ENCODE measurements at places on chromosomes 13 and 19.

GRCh38 chr19:38718747-38719543 lies 25.3 kb downstream of the CAPN12 start:
- no peak overlapping the region for H3K4me3 ChIP-seq
- H3K36me3 ChIP-seq = peaks cover 26% of the 10 kb centered on the region
- no peak overlapping the region for H3K27ac ChIP-seq
- no peaks in the 10 kb centered on the region for H3K4me1 ChIP-seq
- H3K27me3 ChIP-seq = no peaks in the 10 kb centered on the region

- H3K4me1 ChIP-seq = no peaks in the 10 kb centered on the region
- H3K4me3 ChIP-seq = no peak overlapping the region
- H3K36me3 ChIP-seq = no peaks in the 10 kb centered on the region
- no peaks in the 10 kb centered on the region for H3K27me3 ChIP-seq
Measured at GRCh38 chr13:60679928-60680694, 283.1 kb downstream of the TDRD3 start.

DNA sequence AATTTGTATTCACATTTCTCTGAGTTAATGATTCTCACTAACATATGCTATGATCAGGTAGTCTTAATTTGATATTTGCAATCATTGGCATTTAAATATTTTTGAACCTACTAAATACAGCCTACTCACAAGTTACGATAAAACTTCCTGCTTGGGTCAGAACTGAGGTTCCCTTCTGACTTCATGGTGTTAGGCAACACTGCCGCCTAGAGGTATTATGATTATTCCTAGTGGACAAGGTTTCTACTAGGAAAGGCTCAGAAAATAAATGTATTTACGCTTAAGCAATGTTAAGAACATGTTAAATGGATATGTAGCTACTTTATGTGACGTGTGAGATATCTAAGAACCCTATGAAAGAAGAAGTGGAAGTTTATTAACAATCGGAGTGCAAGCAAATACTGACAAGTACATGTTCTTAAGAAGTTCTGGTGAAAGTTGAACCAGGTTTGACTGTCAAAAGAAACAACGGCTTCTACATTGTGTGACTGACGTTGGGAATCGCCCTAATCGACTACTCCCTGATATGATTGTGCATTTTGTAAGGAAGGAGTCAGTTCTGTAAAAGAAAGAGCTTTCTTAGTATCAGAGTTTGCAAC lies 1395.8 kb downstream of the SLITRK5 start:
- no peaks in the 10 kb centered on the region for H3K36me3 ChIP-seq
- H3K27ac ChIP-seq = no peak overlapping the region
- peak; percentile 70 for DNase-seq
- no peak overlapping the region for H3K4me3 ChIP-seq
- H3K27me3 ChIP-seq = no peaks in the 10 kb centered on the region

DNA sequence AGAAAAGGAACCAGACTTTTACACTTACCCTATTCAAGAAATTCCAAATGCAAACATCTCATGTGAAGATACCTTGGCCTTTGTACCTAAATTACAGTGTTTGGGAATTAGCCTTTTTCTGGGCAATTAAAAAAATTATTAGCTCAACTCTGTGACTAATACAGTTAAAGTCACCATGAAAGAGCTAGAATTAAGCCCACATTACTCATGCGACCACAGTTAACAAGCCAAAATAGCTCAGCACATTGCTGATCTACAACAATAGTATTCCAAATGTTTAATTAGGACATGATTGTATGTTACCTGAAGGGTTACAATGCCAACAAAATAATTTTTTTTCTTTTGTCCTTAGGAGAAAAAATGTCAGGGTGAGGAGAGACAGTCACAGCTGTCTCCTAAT lies 263.6 kb upstream of the GPC6 start:
- no peaks in the 10 kb centered on the region for H3K27me3 ChIP-seq
- no peaks in the 10 kb centered on the region for H3K4me1 ChIP-seq
- H3K4me3 ChIP-seq = no peak overlapping the region
- H3K36me3 ChIP-seq = no peaks in the 10 kb centered on the region

DNA sequence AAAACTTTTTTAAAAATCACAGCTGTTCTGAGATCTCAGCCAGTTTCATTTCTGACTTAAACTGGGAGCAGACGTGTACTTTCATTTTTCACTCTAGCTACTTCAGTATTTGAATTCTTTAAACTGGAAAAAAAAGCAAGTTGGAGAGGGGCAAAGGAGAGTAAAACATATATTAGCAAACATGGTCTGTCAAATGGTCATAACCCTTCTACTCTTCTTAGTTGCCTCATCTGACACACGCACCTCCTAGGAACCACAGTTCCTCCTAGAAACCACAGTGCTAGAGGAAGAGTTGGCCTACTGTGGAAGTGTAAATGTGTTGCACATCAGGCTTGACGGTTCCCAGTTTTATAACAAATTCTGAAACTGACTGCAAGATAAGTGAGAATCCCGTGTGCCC lies 47.2 kb downstream of the TM9SF2 start:
- H3K4me3 ChIP-seq = no peak overlapping the region
- H3K27me3 ChIP-seq = no peaks in the 10 kb centered on the region
- peaks cover 3% of the 10 kb centered on the region for H3K36me3 ChIP-seq
- DNase-seq = no peak
- no peaks in the 10 kb centered on the region for H3K4me1 ChIP-seq
- H3K27ac ChIP-seq = no peak overlapping the region

DNA sequence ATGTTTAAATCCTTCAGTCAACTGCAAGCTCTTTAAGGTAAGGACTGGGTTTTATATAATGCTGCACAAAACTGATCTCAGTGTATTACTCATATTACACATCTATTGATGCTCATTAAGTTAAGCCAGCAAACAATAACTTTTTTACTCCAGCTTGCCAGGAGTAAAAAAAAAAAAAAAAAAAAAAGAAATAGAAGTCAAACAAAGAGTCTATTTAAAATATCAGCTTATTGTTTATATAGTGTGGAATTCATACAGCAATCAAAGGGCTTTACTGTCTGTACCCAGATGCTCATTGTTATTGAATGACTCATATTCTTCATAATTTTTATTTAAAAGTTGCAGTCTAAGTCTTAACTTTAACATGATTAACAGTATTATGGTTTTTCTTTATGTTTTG lies 21.8 kb upstream of the KBTBD7 start:
- no peak overlapping the region for H3K4me3 ChIP-seq
- H3K27me3 ChIP-seq = no peaks in the 10 kb centered on the region
- no peak overlapping the region for H3K27ac ChIP-seq
- H3K36me3 ChIP-seq = no peaks in the 10 kb centered on the region
- H3K4me1 ChIP-seq = no peaks in the 10 kb centered on the region

GRCh38 chr19:42290523-42291434 lies 11.2 kb upstream of the PRR19 start:
- peaks cover 8% of the 10 kb centered on the region for H3K36me3 ChIP-seq
- no peaks in the 10 kb centered on the region for H3K4me1 ChIP-seq
- H3K27ac ChIP-seq = no peak overlapping the region
- DNase-seq = no peak
- H3K4me3 ChIP-seq = no peak overlapping the region
- no peaks in the 10 kb centered on the region for H3K27me3 ChIP-seq

DNA sequence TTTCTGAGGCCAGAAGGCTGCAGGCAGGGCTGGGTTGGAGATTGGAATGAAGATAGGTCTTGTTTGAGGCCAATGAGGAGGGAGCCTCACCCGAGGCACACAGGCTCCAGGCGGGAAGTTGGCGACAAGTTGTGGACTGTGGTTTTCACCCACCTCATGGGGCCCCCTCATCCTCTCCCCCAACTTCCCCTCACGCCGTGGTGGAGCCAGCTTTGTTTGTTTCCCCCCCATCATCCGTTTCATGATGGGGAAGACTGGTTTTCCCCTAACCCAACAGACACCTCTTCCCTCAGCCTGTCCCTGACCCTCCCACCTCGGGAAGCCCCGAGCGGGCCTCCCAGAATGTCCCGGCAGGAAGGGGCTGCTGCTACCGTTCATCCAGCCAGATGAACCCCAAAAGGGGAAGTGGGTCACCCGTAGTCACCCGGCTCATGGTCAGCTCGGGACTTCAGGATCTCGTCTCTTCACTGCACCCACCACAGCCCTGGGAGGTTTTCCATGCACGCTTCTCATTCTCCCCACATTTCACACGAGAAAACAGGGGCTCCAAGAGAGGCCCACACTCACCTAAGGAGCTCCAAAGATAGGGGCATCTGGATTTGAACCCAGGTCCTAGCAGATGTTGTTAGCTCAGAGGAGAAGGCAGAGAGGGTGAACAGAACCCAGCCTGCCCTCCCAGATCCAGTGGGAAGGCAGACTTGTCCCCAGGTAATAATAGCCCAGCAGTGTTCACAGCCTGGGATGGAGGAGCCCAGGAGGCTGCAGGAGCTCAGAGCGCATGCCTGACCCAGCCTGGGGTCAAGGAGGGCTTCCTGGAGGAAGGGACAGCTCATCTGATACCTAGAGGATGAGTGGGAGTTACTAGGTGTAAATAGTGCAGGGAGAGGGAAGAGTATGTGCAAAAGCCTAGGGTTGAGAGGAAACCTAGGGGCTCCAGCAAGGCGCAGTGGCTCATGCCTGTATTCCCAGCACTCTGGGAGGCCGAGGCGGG lies 23.5 kb downstream of the CEACAM16 start:
- H3K36me3 ChIP-seq = no peaks in the 10 kb centered on the region
- H3K27me3 ChIP-seq = no peaks in the 10 kb centered on the region
- no peak for DNase-seq
- H3K4me1 ChIP-seq = peaks cover 5% of the 10 kb centered on the region
- no peak overlapping the region for H3K27ac ChIP-seq

DNA sequence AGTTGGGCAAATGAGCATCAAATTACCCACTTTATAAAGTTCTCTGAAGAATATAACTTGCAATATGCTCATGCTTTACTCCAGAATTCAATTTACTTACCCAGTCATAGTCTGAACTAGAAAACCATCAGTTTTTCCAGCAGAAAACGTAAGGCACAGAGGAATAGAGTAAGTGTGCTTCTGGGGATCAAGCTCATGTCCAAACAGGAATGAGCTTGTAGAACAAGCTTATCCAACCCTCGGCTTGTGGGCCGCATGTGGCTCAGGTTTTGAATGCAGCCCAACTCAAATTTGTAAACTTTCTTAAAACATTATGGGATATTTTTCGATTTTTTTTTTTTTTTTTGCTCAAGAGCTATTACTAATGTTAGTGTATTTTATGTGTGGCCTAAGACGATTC lies 308.5 kb upstream of the KLF12 start:
- no peak overlapping the region for H3K27ac ChIP-seq
- no peaks in the 10 kb centered on the region for H3K4me1 ChIP-seq
- DNase-seq = no peak
- no peaks in the 10 kb centered on the region for H3K36me3 ChIP-seq

DNA sequence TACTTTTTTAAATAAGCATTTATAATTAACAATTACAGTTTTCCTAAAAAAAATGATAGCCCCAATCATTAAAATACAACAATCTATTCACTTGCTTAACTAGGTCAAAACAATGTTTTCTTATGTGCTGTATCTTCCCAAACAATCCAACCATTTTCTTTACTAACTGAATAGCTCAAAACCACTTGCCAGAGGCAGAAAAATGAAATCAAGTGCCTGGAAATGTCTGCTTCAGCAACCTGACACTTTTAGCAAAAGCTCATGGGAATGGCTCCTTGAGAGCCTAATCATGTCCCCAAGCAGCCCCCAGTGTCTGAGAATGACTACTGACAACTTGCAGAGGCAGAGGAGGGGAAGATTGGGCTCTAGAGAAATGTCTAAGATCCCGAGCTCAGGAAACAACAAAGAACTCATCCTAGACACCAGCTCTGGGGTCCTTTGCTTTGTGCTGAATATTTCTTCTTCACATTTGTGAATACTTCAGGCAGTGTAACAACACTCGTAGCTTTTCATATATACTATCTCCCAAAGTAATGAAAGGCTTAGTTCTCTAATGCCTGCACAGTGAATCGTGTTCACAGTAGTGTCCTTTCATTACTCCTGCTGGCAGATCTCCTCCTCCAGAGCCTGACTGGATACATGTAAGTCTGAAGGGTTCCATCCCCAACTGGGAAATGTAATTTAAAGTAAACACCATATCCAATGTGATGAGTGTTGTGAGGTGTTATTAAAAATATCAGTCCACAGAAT lies 280.0 kb downstream of the LHFPL6 start:
- DNase-seq = no peak
- H3K4me1 ChIP-seq = no peaks in the 10 kb centered on the region
- H3K27me3 ChIP-seq = no peaks in the 10 kb centered on the region
- no peaks in the 10 kb centered on the region for H3K36me3 ChIP-seq
- H3K4me3 ChIP-seq = no peak overlapping the region

DNA sequence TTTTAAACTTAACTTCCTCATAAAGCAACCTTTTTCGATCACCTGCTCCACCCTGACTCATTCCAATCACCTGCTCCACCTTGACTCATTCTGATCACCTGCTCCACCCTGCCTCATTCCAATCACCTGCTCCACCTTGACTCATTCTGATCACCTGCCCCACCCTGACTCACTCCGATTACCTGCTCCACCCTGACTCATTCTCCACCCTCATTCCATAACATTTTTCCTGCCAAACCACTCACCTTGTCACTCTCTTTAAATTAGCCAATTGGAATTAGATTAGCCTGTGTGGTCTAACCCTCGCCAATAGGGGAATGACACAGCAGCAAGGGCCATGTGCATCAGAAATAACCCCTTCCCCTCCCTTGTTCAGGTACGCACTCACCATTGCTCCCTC lies 31.9 kb upstream of the ZNF83 start:
- no peak overlapping the region for H3K4me3 ChIP-seq
- H3K27ac ChIP-seq = no peak overlapping the region
- H3K36me3 ChIP-seq = no peaks in the 10 kb centered on the region

GRCh38 chr19:38655148-38655824 lies 7.8 kb downstream of the ACTN4 start:
- no peaks in the 10 kb centered on the region for H3K27me3 ChIP-seq
- DNase-seq = no peak
- no peaks in the 10 kb centered on the region for H3K36me3 ChIP-seq

GRCh38 chr19:57047743-57048142 lies 72.0 kb upstream of the USP29 start:
- H3K27me3 ChIP-seq = no peaks in the 10 kb centered on the region
- no peak for DNase-seq
- H3K36me3 ChIP-seq = no peaks in the 10 kb centered on the region
- H3K4me1 ChIP-seq = no peaks in the 10 kb centered on the region
- H3K27ac ChIP-seq = no peak overlapping the region

- no peak overlapping the region for H3K27ac ChIP-seq
- no peaks in the 10 kb centered on the region for H3K27me3 ChIP-seq
- no peak overlapping the region for H3K4me3 ChIP-seq
- no peak for DNase-seq
- no peaks in the 10 kb centered on the region for H3K4me1 ChIP-seq
- H3K36me3 ChIP-seq = no peaks in the 10 kb centered on the region
Measured at GRCh38 chr13:48222358-48223301, 10.4 kb upstream of the ITM2B start.
